ENCODE measurements at places on chromosomes 13 and 19.

DNA sequence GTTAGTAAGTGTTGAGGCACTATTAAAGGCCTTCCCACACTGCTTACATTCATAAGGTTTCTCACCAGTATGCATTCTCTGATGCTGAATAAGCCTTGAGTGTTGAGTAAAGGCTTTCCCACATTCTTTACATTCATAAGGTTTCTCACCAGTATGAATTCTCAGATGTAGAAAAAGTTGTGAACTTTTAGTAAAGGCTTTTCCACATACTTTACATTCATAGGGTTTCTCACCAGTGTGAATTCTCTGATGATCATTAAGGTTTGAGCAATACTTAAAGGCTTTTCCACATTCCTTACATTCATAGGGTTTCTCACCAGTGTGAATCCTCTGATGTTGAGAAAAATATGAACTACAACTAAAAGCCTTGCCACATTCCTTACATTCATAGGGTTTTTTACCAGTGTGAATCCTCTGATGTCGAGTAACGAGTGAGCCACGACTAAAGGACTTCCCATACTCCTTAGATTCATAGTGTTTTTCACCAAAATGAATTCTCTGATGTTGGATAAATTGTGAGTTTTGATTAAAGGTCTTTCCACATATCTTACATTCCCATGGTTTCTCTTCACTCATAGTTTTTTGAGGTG lies 24.2 kb downstream of the ZNF829 start:
- DNase-seq: no peak

DNA sequence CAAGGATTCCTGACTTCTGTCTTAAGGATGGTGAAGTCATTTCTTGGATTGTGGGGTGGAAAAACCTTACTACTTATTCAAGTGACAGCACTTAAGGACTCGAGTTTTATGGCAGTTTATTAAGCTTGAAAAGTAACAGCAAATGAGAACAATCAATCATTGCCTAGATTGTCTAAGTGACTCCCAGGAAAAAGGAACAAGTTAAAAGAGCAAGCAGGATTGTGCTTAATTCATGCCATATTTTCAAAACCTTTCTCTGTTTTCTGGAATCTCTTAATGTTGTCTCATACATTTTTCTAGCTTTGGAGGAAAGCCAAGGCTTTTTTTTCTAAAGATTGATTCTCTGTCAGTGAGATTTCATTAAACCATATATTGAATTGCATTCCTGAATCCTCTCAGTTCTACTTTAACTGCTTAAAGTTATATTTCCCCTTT lies 236.2 kb upstream of the HTR2A start:
- DNase-seq: no peak

GRCh38 chr13:76885203-76886004 lies 801 bp downstream of the KCTD12 start:
- peak; percentile 40 for DNase-seq

GRCh38 chr13:100280681-100281080 lies 191.8 kb downstream of the PCCA start:
- DNase-seq: no peak

DNA sequence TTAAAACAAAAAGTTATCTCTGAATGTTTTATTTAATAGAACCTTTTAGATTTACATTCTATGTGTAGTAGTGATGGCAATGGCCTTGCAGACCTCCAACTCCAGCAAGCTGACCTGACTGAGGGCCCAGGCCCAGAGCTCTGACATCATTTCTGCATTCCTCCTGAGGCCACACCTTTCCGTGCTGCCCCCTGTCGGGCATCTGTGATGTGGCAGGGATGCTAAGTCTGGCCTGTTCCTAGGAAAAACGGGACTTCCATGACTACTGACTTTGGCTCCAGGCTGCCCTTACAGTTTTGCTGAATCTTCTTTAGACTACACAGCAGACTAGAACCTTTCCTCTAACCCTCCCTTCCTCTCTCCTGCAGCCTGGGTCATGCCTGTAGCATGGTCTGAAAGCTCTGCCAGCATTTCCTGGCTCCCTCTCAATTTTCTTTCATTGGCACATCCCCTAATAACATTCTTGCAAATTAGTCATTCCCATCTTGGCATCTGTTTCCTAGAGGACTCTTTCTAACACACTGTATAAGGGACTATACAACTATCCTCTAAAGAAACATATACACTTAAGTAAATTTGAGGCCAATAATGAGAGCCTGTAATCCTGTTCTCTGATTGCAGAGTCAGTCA lies 249.1 kb downstream of the GPC5 start:
- no peak for DNase-seq

GRCh38 chr19:48424694-48425219 lies 21.0 kb upstream of the GRWD1 start:
- no peak for DNase-seq
